ENCODE measurements at places on chromosomes 16 and 17. TPM values are rescaled to one million over a fixed set of nuclear protein-coding genes. Genes with fewer than 3 reads are reported as not detected.

- no peak for DNase-seq
Measured at GRCh38 chr17:28338056-28338768, 2.7 kb downstream of the TNFAIP1 start.

DNA sequence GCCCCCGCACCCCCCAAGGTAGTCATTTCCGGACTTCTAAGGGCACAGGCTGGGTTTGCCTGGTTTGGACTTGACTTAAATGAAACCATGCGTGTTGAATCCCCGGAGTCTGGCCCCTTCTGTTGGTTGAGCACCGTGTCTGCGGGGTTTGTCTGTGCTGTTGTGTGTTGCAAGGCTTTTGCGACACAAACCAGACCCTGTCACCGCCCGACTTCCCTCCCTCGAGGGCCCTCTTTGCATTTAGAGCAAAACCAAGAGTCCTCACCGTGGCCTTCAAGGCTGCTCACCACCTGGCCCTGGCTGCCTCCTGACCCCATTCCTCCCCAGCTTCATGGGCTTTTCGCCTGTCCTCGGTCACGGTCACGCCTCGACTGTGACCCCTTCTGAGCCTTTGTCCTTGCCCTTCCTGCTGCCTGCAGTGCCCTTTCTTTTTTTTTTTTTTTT, 7.4 kb downstream of the CRISPLD2 start:
- DNase-seq: no peak

DNA sequence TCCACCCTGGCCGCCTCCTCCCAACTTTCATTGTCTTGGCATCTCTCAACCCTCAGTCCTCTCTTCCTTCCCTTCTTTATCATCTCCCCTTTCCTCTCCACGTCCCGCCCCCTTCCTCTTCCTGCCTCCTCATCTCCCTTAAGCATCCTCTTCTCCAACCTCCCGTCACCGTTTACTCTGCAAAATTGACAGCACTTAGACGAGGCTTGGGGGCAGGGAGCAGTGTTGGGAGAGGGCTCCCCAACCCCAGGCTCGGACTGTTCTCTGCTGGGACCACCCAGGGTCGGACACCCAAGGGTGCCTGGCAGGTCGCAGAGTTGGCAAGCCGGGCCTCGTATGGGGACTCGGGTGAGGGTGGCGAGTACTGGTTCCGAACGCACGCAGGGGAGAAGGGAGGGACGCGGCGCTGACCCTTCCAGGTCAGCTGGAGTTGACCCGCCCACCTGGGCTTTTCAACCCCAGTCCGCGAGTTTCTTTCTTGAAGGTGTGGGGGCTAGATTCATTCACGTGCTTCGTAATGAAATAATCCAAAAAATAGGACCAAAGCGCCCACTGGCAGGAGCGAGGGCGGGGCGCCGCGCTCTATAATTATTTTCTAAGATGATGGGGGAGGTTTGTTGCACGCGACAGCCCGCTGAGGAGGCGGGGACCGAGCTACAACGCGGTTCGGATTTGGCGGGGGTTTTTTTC, 775 bp upstream of the PAGR1 start:
- peak; percentile 56 for DNase-seq

- no peak for DNase-seq
Measured at GRCh38 chr16:31022544-31023251, 10.7 kb upstream of the STX4 start.

DNA sequence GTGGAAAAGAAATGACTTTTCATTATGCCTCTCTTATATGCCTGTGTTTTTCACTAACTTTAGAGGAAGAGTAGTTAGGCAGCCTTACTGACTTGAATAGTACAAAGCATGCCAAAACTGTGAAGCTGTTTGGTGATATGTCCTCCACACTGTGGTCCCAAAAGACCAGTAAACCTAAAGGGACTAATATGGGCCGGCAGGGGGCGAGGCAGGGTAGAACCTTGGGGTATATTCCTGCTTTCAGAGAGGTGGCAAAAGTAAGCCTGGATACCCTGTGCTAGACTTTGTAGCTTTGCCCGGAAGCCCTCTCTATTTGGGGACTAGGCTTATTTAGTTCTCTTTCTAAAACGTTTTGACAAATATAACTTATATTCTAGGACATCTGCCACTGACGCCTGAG, 36.5 kb upstream of the VWA3A start:
- DNase-seq: no peak

DNA sequence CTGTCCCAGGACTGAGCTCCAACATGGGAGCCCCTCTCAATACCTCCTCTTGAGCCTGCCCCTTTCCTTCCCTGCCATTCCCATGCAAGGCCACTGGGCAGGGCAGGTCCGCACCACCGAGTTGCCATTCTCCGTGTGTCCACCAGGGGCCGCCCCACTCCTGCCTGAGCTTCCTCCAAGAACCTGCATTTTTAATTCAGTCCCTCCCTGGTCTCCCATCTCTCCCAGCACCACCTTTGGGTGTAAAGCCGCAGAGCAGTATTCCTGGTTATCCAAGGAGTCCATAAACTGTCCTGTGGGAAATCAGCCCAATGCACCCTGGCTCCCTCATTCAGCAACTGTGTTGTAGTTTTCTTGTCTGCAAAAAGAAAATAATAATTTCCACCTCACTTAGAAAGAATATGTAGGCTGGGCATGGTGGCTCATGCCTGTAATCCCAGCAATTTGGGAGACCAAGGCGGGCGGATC, 15.9 kb upstream of the ANKRD40CL start:
- peak; percentile 84 for DNase-seq

GRCh38 chr16:76705892-76706291, 428.7 kb downstream of the CNTNAP4 start:
- DNase-seq: no peak

HSPB9 gene
- 0.31 TPM for total RNA-seq

SDK2 gene
- 31.1 TPM for total RNA-seq

KCNAB3 gene
- 10.6 TPM for total RNA-seq

KATNB1 gene
- 31.1 TPM for total RNA-seq

LRRC75A gene
- total RNA-seq: 6.2 TPM

GRAP gene
- total RNA-seq: 27.7 TPM
